HepG2 (cell line): ENCODE measurements at places on chromosomes 7 and 10.

DNA sequence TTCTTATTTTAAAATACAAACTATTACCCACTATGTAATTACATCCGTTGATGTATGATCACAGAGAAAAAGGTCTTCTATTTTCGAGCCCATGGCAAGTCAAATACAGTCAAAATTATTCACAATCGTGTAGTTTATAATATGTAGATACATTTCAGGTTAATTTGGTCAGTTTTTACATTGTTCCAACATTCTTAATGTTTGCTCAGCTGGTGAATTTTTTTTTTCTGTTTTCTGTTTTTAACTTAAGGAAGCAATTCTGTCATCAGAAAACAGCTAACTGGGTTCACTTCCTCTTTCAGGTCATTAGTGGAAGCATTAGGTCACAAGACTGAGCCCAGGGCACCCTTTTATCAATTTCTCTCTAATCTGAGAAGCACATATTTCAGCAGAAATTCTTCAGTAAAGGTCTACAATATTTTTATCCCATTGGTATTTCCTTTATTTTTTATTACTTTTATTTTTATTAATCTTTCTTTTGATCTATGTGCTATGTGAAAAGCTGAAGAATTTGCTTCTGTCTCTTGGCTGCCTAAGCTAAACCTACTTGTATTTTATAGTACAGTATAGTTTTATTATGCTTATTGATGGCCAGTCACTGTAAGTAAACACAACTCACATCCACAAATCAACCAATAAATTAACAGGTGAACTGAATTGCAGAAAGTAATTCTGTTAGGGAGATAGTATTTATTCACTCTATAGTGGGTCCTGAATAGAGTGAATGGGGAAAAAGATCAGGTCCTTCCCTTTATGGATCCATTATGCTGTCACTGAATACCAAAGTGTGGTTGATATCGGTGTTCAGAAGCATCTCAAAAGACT, 84.6 kb downstream of the ICA1 start:
- DNase-seq = no peak

- DNase-seq = no peak
These were observed 18.8 kb upstream of the VPS41 start for GRCh38 chr7:38927751-38928150.

GRCh38 chr10:102020938-102021337, 35.0 kb downstream of the ARMH3 start:
- no peak for DNase-seq

- no peak for DNase-seq
These were observed 28.2 kb upstream of the SEPHS1 start for GRCh38 chr10:13376297-13376696.

GRCh38 chr10:84195044-84195830, 900 bp downstream of the CDHR1 start:
- DNase-seq = no peak

- DNase-seq = no peak
These were observed 100.1 kb downstream of the RAB11FIP2 start for GRCh38 chr10:117946525-117947070.

- no peak for DNase-seq
These were observed 202.2 kb downstream of the VTI1A start for GRCh38 chr10:112649006-112649821.

GRCh38 chr7:99201027-99201426, 6.9 kb downstream of the KPNA7 start:
- no peak for DNase-seq

DNA sequence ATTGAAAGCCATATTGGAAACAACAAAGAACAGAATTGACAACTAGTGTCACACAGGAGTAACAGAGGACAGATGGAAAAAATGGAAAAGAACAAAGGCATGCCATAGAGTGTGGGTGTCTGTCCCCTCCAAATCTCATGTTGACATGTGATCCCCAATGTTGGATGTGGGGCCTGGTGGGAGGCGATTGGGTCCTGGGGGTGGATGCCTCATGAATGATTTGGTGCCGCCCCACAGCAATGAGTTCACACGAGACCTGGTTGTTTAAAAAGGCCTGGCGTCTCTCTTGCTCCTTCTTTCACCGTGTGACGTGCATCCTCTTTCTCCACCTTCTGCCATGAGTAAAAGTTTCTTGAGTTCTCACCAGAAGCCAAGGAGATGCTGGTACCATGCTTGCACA, 87.4 kb upstream of the GPR26 start:
- no peak for DNase-seq
